ENCODE measurements at places on chromosomes 5 and 9. TPM values are rescaled to one million over a fixed set of nuclear protein-coding genes. Genes with fewer than 3 reads are reported as not detected.

DNA sequence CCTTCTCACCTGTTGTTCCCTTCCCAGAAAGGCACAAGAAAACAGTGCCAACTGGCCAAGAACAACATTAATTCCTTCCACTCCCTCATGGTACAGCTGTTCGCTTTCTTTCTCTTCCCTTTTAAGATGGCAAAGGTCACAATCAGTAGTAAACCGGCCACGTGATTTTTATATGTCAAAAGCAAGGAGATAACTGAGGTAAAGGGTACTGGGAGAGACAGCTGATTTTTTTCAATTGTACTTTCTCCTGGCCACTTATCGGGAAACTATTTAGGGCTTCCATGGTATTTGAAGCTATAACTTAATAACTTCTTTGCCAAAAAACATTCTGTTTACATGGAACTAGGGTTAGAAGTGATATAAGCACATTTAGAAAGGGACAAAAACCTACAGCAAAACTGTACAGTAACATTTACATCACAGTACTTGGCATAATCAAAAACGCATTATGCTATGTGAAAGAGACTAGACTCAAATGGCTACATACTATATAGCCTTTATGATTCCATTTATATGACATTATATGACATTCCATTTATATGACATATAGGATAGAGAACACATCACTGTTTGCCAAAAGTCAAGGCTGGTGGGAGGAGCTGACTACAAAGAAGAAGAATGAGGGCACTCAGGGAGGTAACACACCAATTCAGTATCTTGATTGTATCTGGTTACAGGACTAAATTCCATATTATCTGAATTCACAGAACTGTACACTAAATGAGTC is 24.8 kb downstream of the PLPP1 start:
- no peak for DNase-seq

DNA sequence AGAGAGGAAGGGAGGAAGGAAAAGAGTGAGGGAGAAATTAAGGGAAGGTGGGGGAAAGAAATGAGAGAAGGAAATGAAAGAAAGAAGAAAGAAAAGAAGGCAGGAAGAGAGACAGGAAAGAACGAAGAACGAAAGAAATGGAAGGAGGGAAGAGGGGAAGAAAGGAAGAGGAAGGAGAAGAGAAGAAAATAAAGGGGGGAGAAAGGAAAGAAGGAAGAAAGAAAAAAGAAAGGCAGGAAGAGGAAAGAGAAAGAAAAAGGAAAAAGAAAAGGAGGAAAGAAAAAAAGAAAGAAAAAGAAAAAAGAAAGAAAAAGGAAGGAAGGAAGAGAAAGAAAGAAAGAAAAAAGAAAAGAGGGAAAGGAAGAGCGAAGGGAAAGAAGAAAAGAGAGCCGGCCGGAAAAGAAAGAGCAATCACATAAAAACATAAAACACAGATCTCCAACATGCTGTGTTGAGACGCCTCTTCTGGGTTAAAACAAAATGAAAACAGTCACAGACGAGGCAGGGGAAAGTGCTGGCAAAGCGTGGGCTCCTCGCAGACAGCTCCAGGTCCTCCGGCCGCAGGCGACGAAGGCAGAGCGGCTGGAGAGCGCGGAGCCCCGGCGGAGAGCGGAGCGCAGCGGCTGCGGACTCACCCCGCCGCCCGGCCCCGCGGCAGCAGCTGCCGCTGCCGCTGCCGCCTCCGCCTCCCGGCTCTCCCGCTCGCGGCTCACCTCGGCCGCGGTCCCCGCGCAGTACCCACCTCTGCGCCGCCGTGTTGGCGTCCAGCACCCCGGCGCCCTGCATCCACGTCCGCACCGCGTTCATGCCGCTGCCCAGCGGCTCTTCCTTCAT is 896 bp downstream of the EBF1 start:
- peak; percentile 64 for DNase-seq

PCDHGA11 gene
- total RNA-seq, result not detected

KIF20A gene
- total RNA-seq, result 55.5 TPM

DNA sequence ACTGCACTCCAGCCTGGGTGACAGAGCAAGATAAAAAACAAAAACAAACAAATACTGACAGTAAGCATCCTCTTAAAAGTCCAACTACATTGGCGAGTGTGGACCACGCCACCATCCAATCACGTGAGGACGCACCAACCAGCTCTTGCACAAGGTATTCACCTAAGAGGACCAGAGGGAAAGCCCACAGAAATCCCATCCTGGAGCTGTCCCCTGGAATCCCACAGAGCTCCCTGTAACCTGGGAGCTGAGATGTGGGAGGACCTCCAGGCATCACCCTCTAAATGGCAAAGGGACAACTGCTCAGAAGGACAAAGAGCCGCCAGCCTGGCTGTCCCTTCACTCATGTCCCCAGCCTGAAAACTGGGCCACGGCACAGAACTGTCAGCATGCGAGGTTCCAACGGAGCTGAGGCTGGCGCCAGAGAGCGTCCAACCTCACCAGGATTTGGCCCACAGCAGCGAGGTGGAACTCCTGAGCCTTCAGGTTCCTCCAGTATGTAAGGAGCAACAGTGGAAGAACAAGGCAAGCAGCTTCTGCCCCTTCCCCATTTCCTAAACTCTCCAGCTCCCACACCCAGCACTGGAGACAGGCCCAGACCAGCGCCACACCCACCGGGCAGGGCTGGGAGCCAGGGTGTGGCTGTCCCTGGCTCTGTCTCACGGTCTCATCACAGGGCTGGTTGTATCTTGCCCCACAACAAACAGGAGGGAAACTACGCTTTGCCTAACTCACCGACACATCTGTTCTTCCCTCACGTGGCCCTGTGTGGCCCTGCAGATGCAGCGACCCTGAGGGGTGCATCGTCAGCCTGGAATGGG is 15.2 kb downstream of the IPPK start:
- no peak for DNase-seq

SLC6A3 gene
- not detected for total RNA-seq

DNA sequence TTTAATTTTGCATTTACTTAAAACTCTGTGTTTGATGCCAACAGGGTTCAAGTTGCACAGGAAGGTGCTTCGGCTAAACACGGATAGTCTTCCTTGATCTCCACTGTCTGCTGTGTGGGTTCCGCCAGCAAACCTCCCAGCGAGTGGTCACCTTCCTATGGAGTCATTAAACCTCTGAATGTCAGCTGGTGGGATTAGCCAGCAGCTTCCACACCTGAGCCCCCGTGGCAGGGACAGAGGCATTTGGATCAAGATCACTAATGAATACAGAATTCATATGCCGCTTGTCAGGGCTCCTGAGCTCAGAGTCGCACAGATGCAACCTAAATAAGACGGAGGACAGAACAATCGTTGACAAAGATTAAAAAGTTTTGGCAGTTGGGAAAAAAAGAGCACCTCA is 39.5 kb downstream of the PSMB7 start:
- no peak for DNase-seq

GRCh38 chr5:145697251-145697990 is 137.7 kb downstream of the PRELID2 start:
- DNase-seq, result peak; percentile 35

GRCh38 chr9:93096131-93096802 is at the start of gene CARD19:
CARD19 (plus strand) TSS chr9:93096217; CDS start chr9:93096346, 129 bp downstream.
- DNase-seq, result peak; percentile 66

GRCh38 chr5:139658928-139659667 is 10.9 kb downstream of the CXXC5 start:
- no peak for DNase-seq

GRCh38 chr9:21455320-21455719 is 15.1 kb downstream of the IFNA1 start:
- DNase-seq, result no peak

PCDHB1 gene
- not detected for total RNA-seq

GRCh38 chr9:3862561-3862960 is 336.8 kb upstream of the RFX3 start:
- DNase-seq, result no peak

GRCh38 chr9:111474385-111474784 is 9.8 kb downstream of the ECPAS start:
- DNase-seq, result no peak

- no peak for DNase-seq
These were observed 40.4 kb upstream of the ORM1 start for GRCh38 chr9:114282507-114282906.

DNA sequence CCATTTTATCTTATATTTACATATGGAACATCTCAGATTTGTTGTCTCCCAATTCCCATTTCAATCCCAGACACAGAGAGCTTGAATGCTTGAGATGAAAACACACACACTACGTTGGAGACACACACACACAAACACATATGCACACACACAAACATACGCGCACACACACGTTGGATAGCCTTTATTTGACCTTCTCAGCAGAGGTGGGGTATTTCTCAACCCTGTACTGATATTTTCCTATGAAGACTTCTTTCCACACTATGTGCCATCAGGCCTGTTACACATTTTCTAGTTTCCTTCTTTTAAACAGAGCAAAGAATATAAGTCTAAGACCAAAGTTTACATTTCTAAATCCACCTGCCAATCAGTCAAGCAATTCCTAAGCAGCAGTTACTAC is 291.0 kb downstream of the TAF11L14 start:
- DNase-seq, result no peak

GRCh38 chr5:135591277-135591676 is 12.5 kb upstream of the CXCL14 start:
- DNase-seq, result no peak

- DNase-seq, result peak; percentile 44
These were observed 14.7 kb downstream of the MTMR12 start for GRCh38 chr5:32298059-32298415.

ANKRD20A1 gene
- total RNA-seq, result 1.2 TPM

NUP155 gene
- total RNA-seq, result 75.6 TPM

- no peak for DNase-seq
These were observed 17.5 kb upstream of the SPRY4 start for GRCh38 chr5:142342128-142342981.

DNA sequence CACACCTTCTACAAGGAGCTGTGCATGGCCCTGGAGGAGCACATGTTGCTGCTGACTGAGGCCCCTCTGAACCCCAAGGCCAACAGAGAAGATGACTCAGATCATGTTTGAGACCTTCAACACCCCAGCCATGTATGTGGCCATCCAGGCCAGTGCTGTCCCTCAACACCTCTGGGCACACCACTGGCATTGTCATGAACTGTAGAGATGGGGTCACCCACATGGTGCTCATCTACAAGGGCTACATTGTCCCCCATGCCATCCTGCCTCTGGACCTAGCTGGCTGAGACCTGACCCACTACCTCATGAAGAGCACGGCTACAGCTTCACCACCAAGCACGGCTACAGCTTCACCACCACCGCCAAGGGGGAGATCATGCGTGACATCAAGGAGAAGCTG is 49.0 kb upstream of the FBXL7 start:
- DNase-seq, result no peak
